NCI-H1436 (cell line): ENCODE measurements at places on chromosomes 7 and 10.

DNA sequence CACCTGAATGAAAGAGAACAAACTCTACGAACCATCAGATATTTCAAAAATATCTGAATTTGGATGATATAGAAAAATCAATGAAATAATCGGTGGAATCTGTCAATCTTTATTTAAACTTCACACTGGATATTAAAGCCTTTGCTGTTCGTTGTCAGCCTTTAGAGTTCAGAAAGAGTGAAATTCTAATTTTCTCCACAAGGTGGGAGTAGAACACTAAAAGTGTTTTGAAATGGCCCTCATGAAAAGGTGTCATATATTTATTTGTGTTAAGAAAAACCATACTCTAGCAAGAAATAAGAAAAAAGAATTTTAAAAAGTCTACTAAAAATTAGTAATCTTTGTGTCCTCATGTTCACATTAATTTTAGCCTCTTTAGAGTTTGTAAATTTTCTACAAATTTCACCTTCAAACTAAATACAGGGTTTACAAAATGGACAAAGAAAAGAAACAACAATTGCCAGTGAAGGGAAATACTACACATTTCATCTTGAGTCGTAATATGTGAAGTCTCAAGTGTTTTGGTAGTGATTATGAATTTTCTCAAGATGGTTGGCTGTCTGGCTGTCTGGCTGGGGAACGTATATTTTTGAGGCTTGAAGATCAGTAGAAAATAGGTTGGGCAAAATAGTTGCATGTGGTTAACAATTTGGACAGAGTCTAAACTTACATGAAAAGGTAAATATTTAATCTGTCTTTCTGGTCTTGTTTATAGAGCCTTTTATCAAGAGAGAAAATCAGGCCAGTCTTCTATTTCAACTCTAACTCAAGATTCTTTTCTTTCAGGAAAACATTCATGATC lies 43.7 kb downstream of the DNAJB9 start:
- DNase-seq, result peak; percentile 43

- DNase-seq, result no peak
These were observed 445.9 kb upstream of the LRRN3 start for GRCh38 chr7:110645060-110645459.

- DNase-seq, result peak; percentile 6
These were observed 23.4 kb downstream of the MAD1L1 start for GRCh38 chr7:2209146-2209960.

- DNase-seq, result no peak
These were observed 70.2 kb upstream of the CCDC71L start for GRCh38 chr7:106731187-106731586.

DNA sequence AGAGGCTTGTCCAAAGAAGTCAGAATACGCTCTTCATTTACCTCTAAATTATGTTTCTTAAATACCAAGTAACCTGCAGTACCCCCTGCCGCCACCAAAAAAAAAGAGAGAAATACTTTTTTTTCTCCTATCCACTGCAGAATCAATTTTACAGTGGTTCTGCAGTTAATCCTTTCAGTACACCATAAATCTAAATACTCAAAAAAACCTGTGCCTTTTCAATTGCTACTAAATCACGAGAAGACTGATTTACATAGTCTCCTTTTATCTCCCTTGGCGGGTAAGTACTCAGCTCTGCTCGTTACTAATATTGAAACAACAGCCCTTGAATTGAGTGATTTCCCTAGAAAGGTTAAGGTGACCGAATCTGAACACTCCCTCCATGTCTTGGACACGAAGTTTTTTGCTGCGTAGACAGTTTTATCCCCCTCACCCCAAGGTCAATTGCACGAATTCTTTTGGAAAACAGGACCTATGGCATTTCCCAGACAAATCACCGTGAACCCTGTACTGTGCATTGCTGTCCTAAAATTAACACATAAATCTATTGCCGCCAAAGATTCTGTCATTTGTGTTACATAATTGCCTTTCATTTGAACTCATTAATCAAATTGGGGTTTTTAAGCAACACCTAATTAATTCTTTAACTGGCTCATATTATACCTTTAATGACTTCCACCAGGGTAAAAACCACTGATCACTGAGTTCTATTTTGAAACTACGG lies 512 bp upstream of the VIM start:
- DNase-seq, result no peak

DNA sequence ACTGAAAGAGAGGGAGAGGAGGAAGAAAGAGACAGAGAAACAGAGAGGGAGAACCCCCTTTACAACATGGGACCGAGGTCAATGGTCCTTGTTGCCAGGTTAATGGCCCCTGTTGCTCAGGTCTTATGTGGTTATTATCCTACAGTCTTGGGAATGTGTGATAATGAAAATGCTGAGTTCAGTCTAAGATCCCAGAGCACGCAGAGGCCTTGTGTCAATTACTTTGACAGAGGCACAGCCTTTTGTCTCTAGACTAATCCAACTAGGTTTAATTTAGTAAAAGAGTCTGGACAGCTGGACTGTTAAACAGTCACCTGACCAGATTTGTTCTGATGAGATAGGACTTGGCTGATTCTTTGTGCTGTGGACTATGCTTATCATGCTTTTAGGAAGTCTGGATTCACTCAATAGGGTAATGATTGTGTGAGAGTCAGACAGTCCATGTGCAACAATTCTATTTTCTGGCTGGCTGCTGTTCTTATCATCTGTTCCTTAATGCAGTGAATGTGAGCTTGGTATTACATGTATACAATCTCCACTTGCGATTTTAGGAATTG lies 157.4 kb upstream of the MAGI2 start:
- DNase-seq, result no peak

- no peak for DNase-seq
These were observed 2.5 kb downstream of the PRR15 start for GRCh38 chr7:29565982-29566746.

DNA sequence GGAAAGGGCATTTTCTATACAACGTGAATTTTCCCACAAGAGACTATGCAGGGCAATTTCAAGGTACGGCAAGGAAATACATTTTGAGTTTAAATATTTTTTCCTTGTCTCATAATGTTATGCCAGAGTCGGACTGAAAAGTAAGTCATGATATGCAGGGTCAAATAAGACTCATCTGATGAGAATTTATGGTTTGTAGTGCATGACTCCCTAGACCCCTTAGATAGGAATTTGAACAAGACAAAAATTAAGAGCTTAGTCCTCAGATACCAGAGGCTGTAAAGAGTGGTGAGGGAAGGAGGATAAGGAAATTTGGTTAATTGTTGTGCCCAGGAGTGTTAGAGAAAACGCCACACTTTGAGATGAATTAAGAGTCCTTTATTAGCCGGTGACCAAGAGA lies 616.6 kb downstream of the XPNPEP1 start:
- DNase-seq, result no peak

DNA sequence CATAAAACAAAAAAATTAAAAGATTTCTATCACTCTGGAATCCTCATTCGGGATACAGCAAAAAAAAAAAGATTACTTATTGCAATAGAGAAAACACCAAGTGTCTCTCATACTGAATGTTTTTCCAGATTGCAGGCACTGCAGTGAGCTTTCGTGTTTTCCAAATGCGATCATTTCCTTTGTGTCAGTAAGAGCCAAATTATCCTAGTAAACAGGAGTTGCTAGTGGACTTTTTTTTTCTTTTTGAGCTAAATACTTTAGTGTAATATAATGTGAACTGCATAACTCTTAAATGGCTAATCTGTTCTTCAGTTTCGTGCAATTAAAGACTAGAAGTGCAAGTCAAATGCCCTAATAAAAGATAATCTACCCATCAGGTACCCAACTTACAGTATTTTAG lies 44.4 kb upstream of the TOMM7 start:
- DNase-seq, result no peak

GRCh38 chr10:49335364-49335972 lies 36.5 kb downstream of the C10orf71 start:
- no peak for DNase-seq

GRCh38 chr7:132393789-132394261 lies 182.4 kb downstream of the PLXNA4 start:
- no peak for DNase-seq

DNA sequence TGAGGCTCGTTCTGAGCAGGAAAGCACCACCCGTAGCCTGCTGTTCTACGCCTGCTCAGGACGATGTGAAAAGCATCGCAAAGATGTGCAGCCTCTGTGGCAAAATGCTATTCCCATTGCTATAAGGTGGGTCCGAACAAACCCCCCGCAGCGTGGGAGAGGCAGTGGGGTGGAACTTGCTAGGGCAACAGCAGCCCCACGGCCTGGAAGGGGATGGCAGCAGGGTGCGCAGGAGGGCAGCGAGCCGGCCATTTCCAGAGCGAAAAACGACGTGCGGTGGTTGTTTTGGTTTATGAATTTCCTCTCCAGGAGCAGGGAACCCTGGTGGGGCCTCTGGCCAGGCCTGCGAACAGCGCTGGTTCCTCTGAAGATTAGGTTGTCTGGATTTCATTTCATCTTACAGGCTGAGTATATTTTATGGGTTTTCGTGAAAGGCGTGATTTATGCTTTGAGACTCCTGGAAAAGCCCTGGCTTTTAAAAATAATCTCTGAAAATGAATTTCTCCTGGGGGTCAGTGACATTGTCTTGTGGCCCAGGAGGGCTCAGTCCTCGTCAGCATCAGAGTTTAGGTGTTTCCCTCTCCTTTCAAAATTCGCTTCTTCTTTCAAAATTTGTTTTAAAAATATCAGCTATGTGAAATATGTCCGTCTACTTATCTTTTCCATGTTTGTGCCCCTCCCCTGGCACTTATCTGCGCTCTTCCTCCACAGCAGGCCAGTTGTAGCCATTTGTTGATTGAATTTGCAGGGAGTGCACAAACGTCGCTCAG lies 42.3 kb upstream of the UBE3C start:
- DNase-seq, result peak; percentile 33

DNA sequence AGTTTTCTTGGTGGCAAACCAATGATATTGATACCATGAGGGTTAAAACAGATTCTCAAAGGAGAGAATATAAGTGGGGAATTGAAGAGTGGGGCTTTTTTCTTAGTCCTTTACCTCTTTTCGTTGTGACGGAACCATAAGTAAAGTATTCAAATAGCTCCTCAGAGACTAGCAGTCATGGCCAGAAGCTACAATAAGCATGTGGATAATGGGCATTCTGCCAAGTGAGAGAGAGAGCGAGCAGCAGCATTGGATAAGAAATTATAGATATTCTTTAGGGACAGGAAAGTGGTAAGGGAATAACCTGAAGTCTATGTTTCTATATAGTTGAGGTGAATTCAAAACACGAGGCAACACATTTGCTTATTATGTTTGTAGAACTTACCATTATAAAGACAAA lies 235.1 kb downstream of the SEMA3E start:
- peak; percentile 74 for DNase-seq

- DNase-seq, result no peak
These were observed 606.6 kb downstream of the KCNMA1 start for GRCh38 chr10:77030974-77031373.

GRCh38 chr10:110363572-110364411 lies 59.1 kb upstream of the SMNDC1 start:
- peak; percentile 8 for DNase-seq

DNA sequence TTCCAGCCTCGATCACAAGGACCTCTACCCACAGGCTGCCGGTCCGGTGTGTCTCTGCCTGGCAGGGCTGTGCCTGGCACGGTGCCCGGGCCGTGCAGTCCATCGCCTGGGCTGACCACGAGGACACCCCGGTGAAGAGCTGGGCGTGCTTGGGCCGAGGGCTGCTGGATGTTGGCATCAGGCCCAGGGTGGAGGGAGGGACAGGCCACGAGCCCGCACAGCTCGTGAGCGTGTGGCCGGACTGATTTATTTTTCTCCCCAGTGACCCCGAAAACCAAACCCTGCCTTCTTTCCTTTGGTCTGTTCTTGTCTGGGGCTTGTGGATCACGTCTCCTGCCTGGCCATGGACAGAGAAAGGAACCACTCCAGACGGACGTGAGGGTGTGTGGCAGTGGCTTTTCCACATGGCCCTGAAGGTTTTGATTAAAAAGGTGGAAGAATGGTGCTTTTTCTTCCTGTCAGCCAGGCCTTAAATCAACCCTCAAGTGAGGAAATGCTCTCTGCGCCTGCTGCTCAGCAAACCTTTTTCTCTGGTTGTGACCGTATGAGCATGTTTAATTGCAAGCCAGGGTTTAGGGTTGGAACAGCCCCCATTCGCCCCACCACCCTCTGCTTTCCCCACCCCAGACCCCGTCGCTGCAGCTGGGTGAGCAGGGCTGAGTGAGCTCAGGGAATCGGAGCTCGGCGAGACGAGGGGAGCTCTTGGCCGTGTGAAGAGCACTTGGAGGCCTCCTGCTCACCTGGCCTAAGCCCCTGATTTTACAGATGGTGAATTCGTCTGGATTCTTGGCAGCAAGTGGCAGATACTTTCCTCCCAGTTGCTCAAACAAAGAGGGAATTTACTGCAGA lies 130.1 kb downstream of the RGS10 start:
- no peak for DNase-seq

GRCh38 chr10:73854310-73854709 lies 20.0 kb downstream of the CAMK2G start:
- no peak for DNase-seq

GRCh38 chr7:134495546-134495945 lies 31.8 kb upstream of the AKR1B10 start:
- DNase-seq, result no peak

- DNase-seq, result no peak
These were observed 9.8 kb upstream of the PNLIPRP3 start for GRCh38 chr10:116417821-116418220.

DNA sequence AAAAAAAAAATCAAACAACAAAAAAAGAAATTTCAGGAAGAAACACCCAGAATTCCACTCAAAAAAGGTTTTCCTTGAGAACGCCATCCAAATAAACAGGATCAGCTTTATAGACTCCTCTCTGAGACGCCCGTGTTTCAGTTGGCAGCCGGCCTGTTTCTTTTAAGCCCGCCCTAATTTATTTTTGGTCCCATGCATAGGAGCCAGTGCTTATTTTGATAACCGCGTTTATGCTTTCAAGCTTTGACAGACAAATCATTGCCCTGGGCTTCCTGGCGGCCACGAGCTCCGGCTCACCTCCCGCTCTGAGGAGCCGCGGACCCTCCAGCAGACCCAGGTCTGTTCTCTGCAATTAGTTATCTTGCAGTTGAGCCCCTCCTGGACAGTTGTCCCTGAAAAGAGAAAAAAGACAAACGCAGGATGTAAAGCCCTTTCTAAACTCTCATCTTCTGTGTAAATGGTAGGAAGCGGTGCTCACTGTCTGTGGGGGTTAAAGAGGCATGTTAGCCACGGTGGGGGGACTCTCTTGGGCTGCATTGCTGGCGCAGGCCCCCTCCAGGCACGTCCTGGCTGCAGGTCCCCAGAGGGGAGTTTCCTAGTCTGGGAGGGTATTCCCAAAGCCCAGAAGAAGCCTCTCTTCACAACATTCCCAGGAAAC lies 22.2 kb upstream of the UNCX start:
- peak; percentile 14 for DNase-seq

DNA sequence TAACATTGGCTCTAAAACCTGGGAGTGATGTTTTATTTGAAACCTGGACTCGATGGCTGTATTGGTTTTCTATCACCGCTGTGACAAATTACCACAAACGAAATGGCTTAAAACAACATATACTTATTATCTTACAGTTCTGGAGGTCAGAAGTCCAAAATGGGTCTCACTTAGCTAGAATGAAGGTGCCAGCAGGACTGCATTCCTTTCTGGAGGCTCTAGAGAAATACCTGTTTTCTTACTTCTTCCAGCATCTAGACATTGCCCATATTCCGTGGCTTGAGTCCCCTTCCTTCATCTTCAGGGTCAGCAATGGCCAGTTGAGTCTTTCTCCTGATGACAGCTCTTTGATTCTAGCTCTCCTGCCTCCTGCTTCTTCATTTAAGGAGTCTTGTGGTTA lies 44.3 kb upstream of the STEAP1B start:
- no peak for DNase-seq
